ENCODE measurements at places on chromosomes 11 and 22.

DNA sequence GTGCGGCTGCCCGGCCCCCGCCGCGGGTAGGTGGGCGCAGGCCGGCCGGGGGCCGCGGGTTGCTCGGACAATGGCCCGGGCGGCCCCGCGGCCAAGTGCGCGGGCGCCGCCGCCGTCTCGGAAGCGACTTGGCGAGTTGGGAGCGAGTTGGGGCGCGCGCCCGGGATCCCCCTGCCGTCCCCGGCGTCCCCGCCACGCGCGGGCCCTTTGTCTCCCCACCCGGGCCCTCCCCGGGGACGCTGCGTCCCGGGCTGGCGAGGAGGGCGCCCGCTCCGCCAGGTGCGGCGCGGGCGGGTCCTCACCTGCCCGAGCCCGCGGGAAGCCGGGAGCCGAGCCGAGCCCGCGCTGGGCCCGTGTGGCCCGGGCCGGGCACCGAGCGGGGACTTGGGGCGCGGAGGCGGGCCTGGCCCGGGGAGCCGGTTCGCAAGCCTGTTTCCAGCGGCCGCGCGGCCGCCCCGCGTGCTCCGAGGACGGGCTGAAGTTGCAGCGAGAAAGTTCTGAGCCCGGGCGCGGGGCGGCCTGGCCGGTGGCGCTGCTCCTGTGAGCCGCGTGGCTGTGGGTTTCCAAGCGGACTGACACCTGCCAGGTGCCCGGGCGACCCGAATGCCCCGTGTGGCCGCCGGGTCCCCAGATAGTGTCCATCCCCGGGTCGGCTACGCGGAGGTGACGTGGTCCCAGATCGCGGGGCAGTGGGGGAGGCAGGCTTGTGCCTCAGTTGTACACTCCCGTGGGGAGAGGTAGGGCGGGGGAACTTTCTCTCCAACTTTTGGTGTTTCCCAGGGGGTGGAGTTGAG, 586 bp downstream of the LRP5 start:
- DNase-seq, result no peak

DNA sequence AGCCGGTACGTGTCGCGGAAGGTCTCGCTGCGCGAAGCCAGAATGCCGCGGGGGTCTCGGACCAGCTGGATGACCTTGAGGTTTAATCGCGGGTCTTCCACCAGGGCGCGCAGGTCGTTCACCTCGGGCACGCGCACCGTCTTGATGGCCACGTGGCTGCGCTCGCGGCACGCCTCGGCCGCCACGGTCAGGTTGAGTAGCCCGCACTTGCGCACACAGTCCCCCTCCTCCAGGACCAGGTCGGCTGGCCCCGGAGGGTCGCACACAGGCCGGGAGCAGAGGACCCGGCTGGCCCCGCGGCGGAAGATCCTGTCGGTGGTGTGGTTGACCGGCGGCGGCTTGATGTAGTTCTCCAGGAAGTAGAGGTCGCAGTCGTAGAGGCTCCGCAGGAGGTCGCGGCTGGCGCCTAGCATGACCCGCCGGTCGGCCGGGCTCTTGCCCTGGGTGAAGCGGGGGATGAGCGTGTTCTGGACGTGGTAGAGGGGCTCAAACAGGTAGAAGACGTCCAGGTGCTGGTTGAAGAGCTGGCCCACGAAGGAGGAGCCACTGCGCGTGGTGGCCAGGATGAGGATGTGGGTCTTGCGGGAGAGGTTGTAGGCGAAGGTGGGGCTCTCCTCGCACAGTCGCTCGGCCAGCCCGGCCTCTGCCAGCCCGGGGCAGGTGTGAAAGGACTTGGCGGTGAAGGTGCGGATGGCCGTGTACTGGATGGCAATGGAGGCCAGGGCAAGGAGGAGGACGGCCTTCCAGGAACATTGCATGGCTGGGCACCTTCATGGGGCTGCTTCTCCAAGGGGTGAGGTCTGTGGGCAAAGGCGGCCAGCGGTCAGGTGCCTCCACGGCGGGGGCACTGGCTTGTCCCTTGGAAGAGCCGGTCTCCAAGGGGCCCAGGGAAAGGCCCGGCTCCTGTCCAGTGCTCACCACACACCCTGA, 15.0 kb downstream of the CHST1 start:
- no peak for DNase-seq

DNA sequence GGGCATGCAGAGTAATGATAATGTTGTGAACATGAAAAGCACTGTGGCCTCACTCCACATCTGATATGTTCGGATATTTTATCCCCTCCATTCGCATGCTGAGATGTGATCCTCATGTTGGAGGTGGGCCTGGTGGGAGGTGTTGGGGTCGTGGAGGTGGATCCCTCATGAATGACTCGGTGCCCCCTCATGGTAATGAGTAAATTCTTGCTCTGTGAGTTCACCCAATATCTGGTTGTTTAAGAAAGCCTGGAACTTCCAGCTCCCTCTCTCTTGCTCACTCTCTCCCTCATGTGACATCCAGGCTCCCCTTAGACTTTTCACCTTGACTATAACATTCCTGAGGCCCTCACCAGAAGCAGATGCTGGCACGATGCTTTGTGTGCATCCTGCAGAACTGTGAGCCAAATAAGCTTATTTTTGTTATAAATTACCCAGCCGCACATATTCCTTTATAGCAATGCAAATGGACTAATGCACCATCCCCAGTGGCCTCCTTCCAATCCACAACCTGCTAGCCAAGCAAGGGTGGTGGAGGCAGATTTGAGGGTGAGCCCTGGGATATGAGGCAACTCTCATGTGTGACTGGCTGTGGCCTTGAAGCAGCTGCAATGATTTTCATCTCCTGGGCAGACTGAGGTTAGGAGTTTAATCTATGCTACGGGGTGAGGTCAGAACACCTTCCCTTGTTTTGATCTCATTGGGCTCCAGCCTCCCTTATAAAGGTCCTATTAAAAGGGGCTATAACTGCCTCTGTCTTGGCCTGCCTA, 276.5 kb downstream of the ETS1 start:
- no peak for DNase-seq

DNA sequence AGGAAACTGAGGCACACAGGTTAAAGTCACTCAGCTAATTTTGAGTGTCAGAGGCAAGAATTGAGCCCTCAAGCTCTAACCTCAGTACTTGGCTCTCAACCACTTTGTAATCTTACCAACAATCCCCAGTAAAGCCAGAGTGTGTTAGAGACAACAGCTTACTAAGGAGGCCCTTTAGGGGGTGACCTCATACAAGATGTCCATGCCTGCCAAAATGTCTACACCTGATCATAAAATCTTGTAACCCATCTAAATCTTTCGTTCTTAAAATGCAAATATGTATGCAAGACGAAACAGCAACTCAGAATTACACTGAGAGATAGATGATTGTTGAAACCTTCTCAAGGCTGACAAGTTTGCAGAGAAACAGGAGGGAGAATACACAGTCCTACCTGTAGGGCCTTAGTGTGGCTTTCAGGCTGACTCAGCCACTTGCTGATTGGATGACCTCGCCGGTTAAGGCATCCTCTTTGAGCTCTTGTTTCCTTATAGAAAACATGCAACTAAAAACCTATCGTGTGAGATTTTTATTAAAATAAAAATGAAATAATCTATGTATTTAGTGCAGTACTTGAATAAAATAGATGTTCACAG, 143.2 kb downstream of the OPCML start:
- DNase-seq, result no peak

DNA sequence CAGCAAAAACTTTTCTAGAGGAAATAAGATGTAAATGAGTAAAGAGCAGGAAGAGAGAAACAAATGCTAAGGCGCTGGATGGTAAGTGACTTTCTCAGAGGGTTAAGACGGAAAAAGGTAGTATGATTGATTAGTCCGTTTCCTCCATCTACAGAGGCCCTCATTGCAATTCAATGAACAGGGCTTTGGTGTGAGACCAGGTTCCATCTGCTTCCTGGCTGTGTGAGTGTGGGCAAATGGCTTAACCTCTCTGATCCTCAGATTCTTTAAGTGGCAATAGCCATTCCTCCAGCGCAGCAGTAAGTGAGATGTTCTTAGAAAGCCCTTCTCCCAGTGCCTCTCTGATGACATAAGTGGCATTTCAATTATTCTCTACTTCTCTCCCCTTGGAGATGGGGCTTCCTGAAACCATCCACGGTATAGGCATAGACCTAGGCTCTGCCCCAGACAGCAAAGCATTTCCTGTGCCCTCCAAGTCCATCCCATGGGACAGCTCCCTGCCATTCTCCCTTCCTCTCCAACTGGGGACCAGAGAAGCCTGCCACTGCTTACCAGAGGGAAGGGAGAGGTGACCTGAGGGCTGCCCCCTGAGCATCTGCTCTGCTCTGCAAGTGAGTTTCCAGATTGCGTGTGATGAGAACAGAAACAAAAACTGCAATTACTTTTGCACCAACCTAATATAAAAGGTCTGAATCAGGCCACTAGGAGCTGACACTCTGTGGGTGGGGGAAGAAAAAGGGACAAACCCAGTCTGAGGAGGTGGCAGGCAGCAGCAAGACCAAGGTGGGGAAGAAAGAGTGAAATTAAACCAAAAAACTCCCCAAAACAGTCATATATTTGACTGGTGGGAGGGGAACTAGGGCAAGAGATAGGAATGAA, 12.7 kb upstream of the CD44 start:
- no peak for DNase-seq

DNA sequence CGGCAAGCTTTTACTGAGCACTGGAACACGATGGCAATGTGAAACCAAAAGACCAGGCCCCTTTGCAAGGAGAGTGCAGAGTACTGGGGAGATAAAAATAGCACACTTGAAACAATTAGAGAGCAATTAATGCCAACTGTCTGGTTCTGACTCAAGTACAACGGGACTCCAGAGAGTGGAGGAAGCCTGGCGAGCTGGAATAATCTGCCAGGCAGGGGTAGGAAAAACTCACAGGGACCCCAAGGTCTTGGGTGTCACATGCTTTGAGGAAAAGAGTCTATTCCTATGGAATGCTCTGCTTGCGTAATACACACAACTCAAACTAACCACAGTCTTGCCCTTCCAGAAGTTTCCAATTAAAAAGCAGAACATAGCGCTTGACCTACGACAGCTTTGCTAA, 113.0 kb upstream of the CLMP start:
- peak; percentile 100 for DNase-seq

GRCh38 chr11:130672911-130673310, 224.5 kb downstream of the ADAMTS15 start:
- no peak for DNase-seq

DNA sequence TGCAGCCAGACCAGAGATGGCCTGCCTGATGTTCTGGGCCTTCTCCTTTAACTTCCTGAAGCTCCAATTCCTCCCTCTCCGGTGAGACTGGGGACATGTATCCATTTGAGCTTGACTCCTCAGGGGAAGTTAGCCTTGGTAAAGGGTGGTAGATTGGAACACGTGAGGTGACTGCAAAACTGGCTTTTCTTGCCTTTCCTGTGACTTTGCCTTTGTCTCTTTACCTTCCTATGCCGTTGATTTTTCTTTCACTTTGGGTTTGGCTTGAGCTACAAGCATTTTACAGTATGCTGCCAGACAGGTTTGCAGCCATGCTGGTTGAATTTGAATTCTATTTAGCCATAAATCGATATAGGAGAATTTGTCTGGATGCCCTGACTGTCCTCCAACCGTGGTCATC, 16.8 kb upstream of the GLYATL1 start:
- DNase-seq, result no peak

DNA sequence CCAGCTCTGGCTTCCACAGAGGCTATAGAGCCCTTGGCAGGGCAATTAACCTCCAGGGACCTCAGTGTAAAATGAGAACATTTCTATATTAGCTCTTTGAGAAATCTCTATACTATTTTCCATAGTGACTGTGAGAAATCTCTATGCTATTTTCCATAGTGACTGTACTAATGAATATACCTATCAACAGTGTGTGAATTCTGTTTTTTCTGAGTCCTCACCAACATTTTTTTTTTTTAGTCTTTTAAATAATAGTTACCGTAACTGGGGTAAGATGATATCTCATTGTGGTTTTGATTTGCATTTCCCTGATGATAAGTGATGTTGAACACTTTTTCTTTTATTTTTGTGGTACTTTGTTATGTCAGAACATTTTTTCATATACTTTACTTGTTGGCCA, 7.0 kb upstream of the MTNR1B start:
- no peak for DNase-seq

- no peak for DNase-seq
Measured at GRCh38 chr11:128551611-128552335, 35.6 kb downstream of the ETS1 start.

DNA sequence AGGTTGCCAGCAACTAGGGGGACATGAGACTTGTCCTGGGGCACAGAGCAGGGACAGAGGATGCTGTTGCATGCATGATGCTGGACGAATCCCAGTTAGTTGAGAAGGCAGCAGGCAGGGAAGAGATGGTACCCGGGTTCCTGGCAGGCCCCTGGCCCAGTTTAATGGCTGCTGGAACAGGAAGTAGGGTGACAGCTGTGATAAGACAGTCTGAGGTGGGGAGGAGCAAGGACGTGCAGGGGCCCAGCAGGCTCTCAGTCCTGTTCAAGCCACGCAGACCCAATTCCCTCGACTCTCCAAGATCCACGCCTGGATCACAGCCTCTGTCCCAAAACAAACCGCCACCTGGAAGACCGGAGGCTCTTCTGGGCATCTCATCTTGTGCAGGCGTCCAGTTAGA, 32.0 kb downstream of the LRRC10B start:
- no peak for DNase-seq
